Endothelial cell (in vitro differentiated cells): ENCODE measurements at places on chromosomes 2 and 18. TPM values are rescaled to one million over a fixed set of nuclear protein-coding genes. Genes with fewer than 3 reads are reported as not detected.
A peak's percentile ranks its signal among the peaks of the same experiment; 100 is the strongest.

Gene MFSD2B
- total RNA-seq: not detected

DNA sequence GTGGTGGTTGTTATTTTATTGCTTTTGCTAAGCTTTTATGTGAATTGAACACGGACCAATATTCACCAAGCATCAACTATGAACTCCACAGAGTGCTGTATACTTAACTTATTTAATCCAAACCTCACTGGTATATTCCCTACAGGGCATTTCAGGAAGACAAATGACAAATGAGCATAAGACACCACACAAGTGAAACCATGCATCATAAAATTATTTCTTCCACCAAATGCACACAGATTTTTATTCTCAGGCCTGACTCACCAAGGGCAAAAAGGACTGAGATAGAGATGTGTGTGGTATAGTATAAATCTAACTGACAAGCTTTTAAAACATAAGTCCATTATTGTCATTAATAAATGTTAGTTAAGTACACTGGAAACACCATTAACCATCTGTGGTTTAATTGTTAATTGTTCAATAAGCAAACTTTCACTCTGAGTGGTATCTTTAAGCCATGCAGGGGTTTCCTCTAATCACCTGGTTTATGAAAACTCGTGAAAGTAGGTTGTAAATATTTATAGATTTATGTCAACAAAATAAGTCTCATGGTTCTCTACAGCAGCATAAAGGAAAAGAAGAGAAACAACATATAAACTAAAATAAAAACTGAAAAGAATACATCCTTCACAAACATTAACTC lies 77.6 kb upstream of the CRIM1 start:
- H3K27me3 ChIP-seq: no peaks in the 10 kb centered on the region
- no peak for DNase-seq
- H3K4me3 ChIP-seq: no peak overlapping the region

GRCh38 chr2:203453858-203454451 lies 81.1 kb downstream of the RAPH1 start:
- DNase-seq: peak; percentile 33
- no peak overlapping the region for H3K27ac ChIP-seq
- peaks cover 11% of the 10 kb centered on the region for H3K36me3 ChIP-seq
- no peaks in the 10 kb centered on the region for H3K4me1 ChIP-seq

GRCh38 chr2:159714247-159714930 lies 2.1 kb downstream of the MARCHF7 start:
- no peak for DNase-seq
- no peak overlapping the region for H3K27ac ChIP-seq
- H3K4me3 ChIP-seq: peak overlapping the region; percentile 95
- peaks cover 9% of the 10 kb centered on the region for H3K27me3 ChIP-seq
- peaks cover 32% of the 10 kb centered on the region for H3K4me1 ChIP-seq

- no peak overlapping the region for H3K27ac ChIP-seq
- no peaks in the 10 kb centered on the region for H3K36me3 ChIP-seq
- H3K4me1 ChIP-seq: no peaks in the 10 kb centered on the region
- no peak for DNase-seq
- no peak overlapping the region for H3K4me3 ChIP-seq
Observed at GRCh38 chr2:154193246-154193645, 321.5 kb downstream of the GALNT13 start.

- no peak for DNase-seq
- peak overlapping the region; percentile 94 for H3K4me3 ChIP-seq
- H3K27ac ChIP-seq: no peak overlapping the region
- H3K27me3 ChIP-seq: peaks cover 2% of the 10 kb centered on the region
Observed at GRCh38 chr2:166375195-166375735, 479 bp downstream of the SCN9A start.

DNA sequence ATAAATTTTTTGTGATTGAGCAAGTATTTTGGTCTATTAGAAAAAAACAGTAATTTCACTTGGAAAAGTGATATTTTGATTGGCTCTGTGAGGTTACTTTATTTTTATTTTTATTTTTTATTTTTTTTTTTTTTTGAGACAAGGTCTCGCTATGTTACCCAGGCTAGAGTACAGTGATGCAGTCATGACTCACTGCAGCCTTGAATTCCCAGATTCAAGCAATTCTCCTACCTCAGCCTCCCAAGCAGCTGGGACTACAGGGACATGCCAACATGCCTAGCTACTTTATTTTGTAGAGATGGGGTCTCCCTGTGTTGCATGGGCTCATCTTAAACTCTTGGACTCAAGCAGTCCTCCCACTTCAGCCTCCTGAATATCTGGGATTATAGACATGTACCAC lies 60.9 kb upstream of the MGAT5 start:
- peaks cover 7% of the 10 kb centered on the region for H3K36me3 ChIP-seq
- DNase-seq: no peak
- peaks cover 3% of the 10 kb centered on the region for H3K27me3 ChIP-seq
- H3K4me3 ChIP-seq: no peak overlapping the region
- H3K27ac ChIP-seq: no peak overlapping the region

DNA sequence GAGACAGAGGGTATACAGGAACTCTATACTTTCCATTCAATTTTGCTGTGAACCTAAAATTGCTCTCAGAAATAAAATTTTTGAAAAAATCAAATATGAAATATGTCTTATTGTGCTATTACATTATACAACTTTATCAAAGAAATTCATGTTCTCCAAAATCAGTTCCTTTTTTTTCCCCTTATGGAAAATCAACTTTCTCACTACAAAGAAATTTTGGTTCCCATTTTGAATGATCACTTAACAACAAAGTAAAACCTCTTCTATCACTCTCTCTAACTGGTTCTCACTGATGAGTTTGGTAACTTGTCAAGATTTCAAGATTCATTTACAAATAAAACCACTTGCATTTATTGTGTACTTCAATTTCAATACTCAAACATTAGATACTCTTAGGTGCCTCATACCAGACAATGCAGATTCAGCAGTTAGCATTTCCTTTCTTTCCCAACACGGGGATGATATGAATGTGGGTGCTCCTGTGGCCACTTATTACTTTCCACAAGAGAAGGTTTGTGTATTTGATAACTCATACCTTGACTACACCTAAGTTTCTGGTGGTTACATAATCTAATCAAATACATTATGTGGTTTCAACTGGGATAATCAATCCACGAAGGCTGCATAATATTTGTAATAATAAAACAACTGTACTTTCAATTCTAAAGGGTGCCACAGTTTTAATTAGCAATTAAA lies 6.4 kb downstream of the PSME4 start:
- peak overlapping the region; percentile 94 for H3K27ac ChIP-seq
- peaks cover 60% of the 10 kb centered on the region for H3K4me1 ChIP-seq
- H3K27me3 ChIP-seq: peaks cover 5% of the 10 kb centered on the region
- H3K4me3 ChIP-seq: no peak overlapping the region

- H3K4me3 ChIP-seq: no peak overlapping the region
- H3K4me1 ChIP-seq: peaks cover 12% of the 10 kb centered on the region
- no peak for DNase-seq
Observed at GRCh38 chr2:73918856-73919255, 7.8 kb upstream of the DGUOK start.

DNA sequence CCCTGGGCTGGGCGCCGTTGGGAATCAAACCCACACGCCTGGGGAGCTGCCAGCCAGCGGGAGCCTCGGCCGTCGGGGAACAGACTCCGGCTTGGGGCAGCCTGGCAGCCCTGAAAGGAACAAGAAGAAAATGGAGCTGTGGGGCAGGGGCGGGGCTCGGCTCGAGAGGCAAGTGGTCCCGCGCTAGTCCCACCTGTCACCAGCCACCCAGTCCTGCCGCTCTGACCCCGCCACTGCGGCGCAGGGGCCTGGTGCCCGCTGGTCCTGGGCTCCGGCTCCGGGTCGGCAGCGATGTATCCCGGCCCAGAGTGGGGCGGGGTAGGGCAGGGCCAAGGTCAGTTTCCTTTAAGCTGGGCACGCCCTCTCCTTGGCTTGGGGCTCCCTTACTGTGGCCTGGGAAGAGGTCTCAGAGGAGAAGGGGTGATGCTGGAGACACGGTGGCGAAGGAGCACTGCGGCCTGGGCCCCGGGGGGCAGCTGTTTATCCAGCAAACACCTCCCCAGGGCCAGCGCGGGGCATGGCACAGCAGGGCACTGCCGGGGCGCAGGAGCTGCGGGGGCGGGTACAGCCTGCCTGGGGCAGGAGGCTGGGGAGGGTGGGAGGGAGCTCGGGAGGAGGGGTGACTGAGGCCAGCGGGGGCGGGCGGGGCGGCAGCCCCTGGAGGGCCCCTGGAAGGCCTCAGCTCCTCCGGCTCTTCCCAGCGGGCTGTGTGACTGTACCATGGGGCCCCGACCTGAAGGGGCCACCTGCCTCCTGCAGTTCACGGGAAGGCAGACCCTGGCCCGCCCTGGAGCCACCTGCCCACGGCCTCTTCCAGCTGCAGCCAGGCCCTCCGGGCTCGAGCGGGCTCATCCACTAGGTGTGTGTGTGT lies 15.6 kb downstream of the ODC1 start:
- no peak for DNase-seq
- H3K4me1 ChIP-seq: peaks cover 2% of the 10 kb centered on the region
- H3K4me3 ChIP-seq: no peak overlapping the region
- H3K27ac ChIP-seq: no peak overlapping the region
- peaks cover 13% of the 10 kb centered on the region for H3K27me3 ChIP-seq
- H3K36me3 ChIP-seq: peaks cover 5% of the 10 kb centered on the region

GRCh38 chr2:39696838-39697237 lies 31.1 kb downstream of the TMEM178A start:
- H3K4me3 ChIP-seq: no peak overlapping the region

Gene DNAJC5G
- total RNA-seq: not detected

DNA sequence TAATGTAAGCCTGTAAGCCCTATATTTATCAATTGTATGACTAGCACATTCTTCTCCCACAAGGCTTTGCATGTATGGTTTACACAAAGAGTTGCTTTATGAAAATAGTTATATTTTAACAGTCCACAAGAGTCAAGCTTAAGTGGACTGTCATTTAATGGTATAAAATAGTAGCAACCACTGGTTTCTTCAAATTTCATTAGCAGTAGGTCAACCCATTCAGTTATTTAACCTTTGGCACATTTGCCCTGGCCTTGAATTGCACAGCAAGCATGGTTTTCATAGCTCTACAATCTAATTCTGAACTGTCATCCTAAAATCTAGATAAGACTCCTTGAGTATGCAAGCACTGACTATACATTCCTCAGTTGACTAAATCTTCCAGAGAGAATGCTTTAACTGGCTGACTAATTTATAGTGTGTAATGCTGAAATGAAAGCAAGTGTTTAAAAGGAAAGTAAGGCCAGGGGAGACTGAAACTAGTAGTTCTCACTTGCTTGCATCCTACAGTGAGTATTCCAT lies 1.8 kb downstream of the DPP4 start:
- peaks cover 4% of the 10 kb centered on the region for H3K27me3 ChIP-seq
- no peak overlapping the region for H3K27ac ChIP-seq
- no peak overlapping the region for H3K4me3 ChIP-seq
- DNase-seq: no peak
- H3K36me3 ChIP-seq: no peaks in the 10 kb centered on the region

- H3K36me3 ChIP-seq: no peaks in the 10 kb centered on the region
- no peak overlapping the region for H3K27ac ChIP-seq
- H3K4me1 ChIP-seq: no peaks in the 10 kb centered on the region
- no peak for DNase-seq
Observed at GRCh38 chr2:21715887-21716286, 592.1 kb downstream of the TDRD15 start.

GRCh38 chr2:75390169-75390568 lies 170.6 kb downstream of the EVA1A start:
- no peak overlapping the region for H3K27ac ChIP-seq
- no peaks in the 10 kb centered on the region for H3K36me3 ChIP-seq
- H3K4me1 ChIP-seq: no peaks in the 10 kb centered on the region
- no peak for DNase-seq
- H3K27me3 ChIP-seq: peaks cover 1% of the 10 kb centered on the region

GRCh38 chr2:1550076-1550475 lies 136.8 kb downstream of the TPO start:
- H3K36me3 ChIP-seq: no peaks in the 10 kb centered on the region
- H3K4me3 ChIP-seq: no peak overlapping the region
- H3K27me3 ChIP-seq: peaks cover 3% of the 10 kb centered on the region
- no peak overlapping the region for H3K27ac ChIP-seq
- H3K4me1 ChIP-seq: no peaks in the 10 kb centered on the region

Gene ZC3H8
- total RNA-seq: 6.1 TPM
